ENCODE measurements at places on chromosomes 11 and 22. TPM values are rescaled to one million over a fixed set of nuclear protein-coding genes. Genes with fewer than 3 reads are reported as not detected.

The KRTAP5-8 gene
- total RNA-seq: not detected

The RDX gene
- 97.6 TPM for total RNA-seq

The GATD1 gene
- 28.3 TPM for total RNA-seq

The SCGB1A1 gene
- not detected for total RNA-seq

The OR51I1 gene
- total RNA-seq: 0.11 TPM

The TBRG1 gene
- 32.4 TPM for total RNA-seq

The SMTN gene
- 322 TPM for total RNA-seq

The HOATZ gene
- under 0.01 TPM for total RNA-seq

The F2 gene
- total RNA-seq: not detected

The SLC25A17 gene
- 16.5 TPM for total RNA-seq

The NRIP3 gene
- 37.9 TPM for total RNA-seq

The LARGE2 gene
- total RNA-seq: not detected

The PGM2L1 gene
- total RNA-seq: 2.2 TPM

The ARHGEF17 gene
- total RNA-seq: 37.2 TPM

The VPREB1 gene
- total RNA-seq: not detected

The TESMIN gene
- total RNA-seq: 0.87 TPM

The PHOX2A gene
- total RNA-seq: not detected
